Peyer's patch (tissue), 4 donors: ENCODE measurements at places on chromosomes 16 and 17. TPM values are rescaled to one million over a fixed set of nuclear protein-coding genes. Genes with fewer than 3 reads are reported as not detected.

DNA sequence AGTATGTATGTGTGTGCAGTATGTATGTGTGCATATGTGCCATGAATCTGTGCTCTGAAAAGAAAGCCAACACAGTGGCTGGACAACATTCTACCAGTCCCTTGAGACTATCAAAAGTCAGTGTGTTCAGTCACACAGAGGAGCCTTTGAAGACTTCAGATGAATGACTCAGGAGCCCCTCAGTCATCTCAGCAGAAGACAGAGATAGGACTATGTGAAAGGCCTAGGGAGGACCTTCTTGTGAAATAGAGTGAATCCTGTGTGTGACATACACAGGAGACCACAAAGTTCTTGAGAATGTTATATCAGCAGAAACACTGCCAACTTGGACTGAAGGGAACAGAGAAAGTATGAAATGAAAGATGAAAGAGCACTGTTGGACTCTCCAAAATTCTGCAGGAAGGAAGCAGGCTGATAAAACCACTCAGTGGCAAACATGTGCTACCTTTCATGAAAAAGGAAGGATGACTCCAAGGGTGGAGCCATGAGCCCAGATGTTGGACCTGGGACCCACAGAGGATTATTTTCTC lies 108.4 kb downstream of the METRNL start:
- no peak overlapping the region for H3K27ac ChIP-seq
- no peaks in the 10 kb centered on the region for H3K27me3 ChIP-seq
- no peak for DNase-seq
- no peak overlapping the region for H3K4me3 ChIP-seq
- no peaks in the 10 kb centered on the region for H3K36me3 ChIP-seq

- H3K4me1 ChIP-seq: no peaks in the 10 kb centered on the region
- no peak overlapping the region for H3K27ac ChIP-seq
- H3K4me3 ChIP-seq: no peak overlapping the region
- no peak for DNase-seq
Observed at GRCh38 chr17:70773258-70773657, 603.9 kb downstream of the KCNJ2 start.

GRCh38 chr17:15348021-15348420 lies 6.6 kb upstream of the TEKT3 start:
- peak; percentile 90 for DNase-seq
- H3K27me3 ChIP-seq: no peaks in the 10 kb centered on the region
- H3K27ac ChIP-seq: peak overlapping the region; percentile 84
- peaks cover 6% of the 10 kb centered on the region for H3K4me1 ChIP-seq

GRCh38 chr17:45294506-45294905 lies 22.3 kb downstream of the MAP3K14 start:
- peak overlapping the region; percentile 82 for H3K27ac ChIP-seq
- no peaks in the 10 kb centered on the region for H3K27me3 ChIP-seq
- peaks cover 12% of the 10 kb centered on the region for H3K36me3 ChIP-seq
- H3K4me3 ChIP-seq: no peak overlapping the region
- H3K4me1 ChIP-seq: peaks cover 21% of the 10 kb centered on the region

KRTAP4-4 gene
- not detected for total RNA-seq

TMEM92 gene
- total RNA-seq: 50.7 TPM

IL21R gene
- not detected for total RNA-seq

VAT1 gene
- 84.3 TPM for total RNA-seq

KRT31 gene
- not detected for total RNA-seq

RPS2 gene
- total RNA-seq: 736 TPM

SLC4A1 gene
- not detected for total RNA-seq

NPIPB8 gene
- total RNA-seq: 0.85 TPM

TPSD1 gene
- total RNA-seq: not detected

DHRS13 gene
- 7.5 TPM for total RNA-seq

GRAP gene
- total RNA-seq: 3.0 TPM

FA2H gene
- 27.2 TPM for total RNA-seq

CACNG1 gene
- not detected for total RNA-seq
